ENCODE measurements at places on chromosomes 16 and 17.

DNA sequence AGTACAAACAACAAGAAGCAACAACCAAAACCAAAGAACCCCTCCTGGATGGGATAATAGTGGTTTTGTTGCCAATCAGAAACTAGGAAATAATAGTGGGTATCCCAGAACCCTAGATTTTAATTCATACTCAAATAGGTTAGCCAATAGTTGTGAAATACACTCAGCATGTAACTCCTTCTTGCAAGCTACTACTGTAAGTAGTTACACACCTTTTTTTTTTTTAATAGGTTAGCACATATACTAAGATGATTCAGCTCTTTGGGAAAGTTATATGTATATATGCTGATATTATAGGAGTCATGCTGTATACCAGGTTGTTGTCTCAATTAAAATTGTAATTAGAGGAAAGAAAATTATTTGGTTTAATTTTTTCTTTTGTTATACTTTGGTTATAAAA, 92.5 kb upstream of the HAS3 start:
- DNase-seq: no peak

DNA sequence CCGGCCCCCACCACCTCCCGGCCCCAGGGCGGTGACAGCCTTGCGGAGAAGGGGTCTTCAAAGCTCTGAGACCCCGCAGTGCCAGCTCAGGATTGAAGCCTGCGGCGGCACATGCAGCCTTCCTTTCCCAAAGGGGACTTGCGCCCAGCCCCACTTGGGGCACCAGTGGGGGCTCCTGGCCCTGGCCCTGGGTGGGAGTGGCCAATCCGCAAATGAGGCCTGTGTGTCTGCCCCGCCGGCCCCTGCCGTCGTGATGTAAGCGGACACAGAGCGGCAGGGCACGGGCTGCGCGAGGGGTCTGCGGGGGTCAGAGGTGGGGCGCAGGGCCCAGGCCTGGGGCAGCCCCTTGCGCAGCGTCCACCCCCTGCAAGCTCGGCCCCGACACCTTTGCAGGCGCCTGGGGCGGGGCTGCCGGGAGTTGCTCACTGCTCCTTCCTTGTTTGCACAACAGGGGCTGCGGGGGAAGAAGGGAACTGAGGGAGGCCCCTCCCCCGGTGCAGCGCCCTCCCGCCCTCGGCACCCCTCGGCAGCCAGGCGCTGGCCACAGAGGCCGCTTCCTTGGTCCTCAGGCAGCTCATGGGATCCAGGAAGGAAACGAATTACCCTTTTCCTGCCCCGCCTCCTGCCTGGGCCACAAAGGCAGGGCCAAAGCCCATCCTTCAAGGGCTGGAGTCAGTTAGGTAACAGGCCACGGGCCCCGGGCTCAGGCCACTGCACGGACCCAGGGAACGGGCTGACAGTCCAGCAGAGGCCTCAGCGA, 2.9 kb downstream of the SLC16A3 start:
- no peak for DNase-seq

- DNase-seq: no peak
Measured at GRCh38 chr16:52629296-52629695, 82.4 kb upstream of the TOX3 start.

DNA sequence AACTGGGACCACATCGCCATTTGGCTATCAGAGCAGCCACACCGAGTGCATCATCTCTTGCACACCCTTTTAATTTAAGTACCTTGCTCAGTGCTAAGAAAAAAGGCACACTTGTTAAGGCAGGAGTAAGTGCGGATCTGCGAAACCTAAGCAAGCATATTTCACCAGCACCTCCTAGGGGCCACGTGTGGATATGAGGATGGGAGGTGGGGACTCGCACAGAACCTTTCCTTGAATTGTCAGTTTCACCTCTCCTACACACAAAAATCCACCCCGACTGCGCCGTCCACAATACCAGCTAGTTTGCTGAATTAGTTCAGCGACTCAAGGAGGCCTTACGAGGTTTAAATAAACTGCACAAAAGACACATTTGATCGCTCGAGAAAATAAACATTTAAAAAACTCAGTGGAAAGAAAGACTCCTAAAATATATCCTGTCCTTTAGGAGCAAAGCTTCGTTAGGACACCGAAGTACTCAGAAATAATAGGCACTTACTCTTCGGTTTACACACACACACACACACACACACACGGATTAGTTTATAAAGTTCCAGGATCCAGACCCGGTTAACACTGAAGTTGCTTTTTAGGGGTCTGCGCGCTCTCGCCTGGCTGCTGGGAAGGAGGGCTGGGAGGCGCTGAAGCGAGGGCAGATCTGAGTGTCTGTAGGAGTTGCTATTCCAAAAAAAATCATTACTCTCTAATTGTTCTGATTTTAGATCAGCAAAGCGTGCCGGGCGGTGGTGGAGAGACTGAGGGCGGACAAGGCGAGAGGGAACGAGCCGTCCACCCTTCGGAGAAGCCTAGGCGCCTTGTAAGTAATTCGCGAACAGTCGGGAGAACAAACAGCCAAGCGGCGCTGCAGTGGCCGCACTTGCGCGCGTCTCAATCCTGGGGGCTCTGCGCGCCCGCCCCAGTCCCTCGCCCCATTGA, 1.0 kb upstream of the KCNJ2 start:
- peak; percentile 22 for DNase-seq

- no peak for DNase-seq
Measured at GRCh38 chr17:68621065-68621464, 19.9 kb upstream of the FAM20A start.

DNA sequence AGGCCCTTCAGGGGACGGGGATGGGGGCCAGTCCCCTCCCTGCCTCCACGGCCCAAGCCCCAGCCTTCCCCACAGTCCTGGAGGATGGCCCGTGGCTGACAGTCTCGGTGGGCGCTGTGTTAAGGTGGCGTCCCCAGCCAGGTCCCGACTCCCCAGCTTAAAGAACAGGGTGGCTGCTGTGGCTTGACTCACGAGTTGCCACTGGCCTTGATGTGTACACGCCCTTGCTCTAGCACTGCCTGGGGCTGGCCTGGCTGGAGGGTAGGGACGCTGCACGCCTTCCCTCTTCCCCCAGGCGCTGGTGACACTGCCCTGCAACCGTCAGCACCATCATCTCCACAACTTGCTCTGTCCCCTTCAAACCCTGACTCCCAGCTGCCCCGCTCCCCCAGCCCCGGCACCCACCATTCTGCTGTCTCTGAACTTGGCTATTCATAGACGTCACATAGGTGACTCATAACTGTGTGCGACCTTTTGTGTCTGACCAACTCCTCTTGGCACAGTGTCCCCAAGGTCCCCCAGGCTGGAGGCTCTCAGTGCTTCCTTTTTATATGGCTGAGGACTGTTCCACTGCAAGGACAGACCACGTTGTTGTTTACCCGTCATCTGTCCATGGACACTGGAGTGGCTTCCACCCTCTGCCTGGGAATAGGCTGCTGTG, 6.3 kb downstream of the GNPTG start:
- no peak for DNase-seq

DNA sequence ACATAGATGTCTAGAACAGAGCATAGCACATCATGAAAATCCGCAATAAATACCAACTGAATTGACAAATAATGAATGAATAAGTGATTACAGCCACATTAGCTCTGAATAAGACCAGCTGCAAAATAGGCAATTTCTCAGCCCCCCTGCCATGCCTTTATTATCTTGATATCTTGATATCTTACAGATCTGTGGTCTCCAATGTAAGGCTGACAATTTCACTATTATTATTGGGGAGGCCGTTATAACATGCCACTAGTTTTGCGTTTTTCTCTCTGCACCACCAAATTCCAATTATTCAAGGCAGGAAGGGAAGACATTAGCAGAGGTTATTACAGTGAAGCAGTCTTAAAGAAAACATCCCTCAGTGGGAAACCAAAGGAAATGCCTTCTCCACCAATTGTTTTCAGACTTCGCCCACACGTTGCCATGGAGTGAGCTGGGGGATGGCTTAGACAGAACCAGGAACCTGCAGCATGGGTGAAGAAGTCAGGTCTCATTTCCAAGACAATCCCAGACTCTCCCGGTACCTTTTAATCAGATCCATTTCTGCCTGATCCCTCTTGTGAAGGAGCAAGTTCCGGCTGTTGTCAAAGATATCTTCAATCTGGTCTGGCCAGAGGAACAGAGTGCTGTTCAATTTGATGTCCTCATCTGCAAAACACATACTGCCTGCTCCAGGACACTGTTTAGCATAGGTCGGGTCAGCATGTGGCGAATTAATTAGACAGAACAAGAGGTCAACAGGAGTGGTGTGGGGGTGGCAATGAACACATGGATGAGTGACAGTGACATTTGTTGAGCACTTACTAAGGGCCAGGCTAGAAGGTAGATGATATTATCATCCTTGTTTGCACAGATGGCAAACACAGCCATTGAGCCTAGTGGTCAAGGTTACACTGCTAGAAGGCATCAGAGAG, 46.4 kb downstream of the DNAH3 start:
- no peak for DNase-seq

GRCh38 chr17:83131401-83132011, 52.1 kb downstream of the METRNL start:
- no peak for DNase-seq
